ENCODE measurements at places on chromosomes 2 and 18.

DNA sequence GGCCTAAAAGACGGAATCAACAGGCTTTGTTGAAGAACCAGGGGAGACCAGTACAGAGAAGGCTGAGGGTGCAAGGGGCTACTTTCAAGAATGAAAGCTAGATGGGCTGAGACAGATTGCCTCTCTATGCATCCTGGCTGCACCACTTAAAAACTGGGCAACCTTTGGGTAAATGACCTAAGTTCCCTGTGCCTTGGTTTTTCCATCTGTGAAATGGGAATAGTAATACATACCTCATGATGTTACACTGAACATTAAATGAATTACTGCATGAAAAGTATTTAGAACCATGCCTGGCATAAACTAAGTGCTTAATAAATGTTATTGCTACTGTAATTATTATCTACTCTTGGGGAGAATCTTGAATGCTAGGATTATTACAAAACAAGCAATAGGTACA is 106.5 kb downstream of the PRKCE start:
- no peak for DNase-seq

- DNase-seq = no peak
Measured at GRCh38 chr2:45089554-45090261, 80.5 kb upstream of the SIX2 start.

DNA sequence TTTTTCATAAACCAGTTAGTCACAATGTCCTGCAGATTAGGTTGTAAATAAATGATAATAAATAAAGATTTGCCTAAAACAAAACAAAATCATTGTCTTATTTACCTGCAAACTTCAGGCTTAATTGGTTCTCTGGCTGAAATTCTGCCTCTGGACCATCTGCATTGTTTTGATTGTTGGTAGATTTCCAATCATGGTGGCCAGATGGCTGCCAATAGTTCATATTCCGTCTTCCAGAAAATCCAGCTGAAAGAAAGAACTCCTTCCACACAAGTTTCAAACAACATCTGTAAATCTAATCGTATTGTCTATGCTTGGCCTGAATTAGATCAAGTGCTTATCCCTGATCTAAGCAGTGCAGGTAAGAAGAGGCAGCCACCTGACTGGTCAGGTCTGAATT is 771.1 kb upstream of the ZEB2 start:
- DNase-seq = no peak

DNA sequence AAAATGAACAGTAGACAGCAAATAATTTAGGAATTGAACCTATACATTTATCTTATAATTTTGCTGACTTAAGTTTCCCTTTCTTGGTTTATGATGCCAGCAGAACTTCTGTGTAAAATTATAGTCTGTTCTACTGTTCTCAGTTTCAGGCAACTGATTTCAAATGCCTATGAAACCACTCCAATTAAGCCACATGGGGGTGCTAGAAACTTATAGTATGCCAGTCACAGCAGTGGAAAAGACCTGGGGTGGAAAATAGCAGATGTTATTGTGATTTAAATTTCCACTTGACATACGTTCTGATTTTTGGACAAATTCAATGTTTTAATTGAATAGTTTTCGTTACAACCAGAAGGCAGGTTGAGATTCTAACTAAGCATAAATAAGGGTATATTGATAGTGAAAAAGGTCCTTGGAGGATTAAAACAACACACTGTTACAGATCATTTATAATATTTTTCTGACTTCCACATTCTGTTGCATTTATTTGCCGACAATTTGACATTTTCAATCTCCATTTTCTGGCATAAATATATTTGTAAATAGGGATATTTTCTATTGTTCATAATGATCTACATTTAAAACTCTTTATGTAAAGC is 61.4 kb downstream of the CPS1 start:
- no peak for DNase-seq

DNA sequence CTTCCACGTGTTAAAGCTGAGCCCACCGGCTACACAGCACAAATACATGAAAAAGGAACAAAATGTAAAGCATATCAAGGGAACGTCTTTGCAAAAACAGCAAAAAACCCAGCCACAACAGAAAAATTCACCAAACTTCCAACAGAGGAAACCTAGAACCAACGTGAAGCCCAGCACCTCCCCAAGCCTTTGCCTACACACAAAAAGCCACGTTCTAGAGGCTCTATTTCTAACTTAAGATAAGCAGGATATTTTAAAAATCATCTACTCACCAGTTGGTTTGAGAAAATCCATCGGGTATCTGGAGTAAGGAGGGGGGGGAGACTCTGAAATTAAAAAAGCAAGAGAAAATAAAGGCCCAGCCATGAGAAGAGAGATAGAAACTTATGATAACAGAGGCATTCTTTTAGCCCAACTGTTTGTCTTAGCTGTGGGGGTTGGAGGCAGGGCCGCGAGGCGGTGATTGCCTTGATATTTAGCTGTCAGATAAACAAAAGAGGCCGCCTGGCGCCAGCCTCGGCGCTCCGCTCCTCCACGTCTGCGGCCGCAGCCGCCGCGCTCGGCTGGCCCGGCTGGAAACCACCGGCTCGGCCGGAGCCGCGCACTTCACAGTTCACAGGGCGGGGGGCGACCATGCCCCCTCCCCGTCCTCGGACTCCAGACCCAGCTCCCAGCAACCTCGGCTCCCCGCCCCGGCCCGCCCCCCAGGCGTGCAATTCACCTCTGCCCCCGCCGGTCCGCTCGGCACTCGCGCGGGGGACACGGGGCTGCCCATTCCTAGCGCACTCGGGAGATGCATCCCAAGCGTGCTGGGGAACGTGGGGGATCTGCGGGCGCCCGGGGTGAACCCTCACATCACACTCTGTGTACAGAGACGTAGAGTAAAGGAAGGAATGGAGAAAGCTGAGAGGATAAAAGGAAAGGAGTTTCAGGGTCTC is 2.4 kb downstream of the SMAD7 start:
- no peak for DNase-seq

GRCh38 chr2:177264209-177264692 is 276 bp downstream of the NFE2L2 start:
- DNase-seq = peak; percentile 15

DNA sequence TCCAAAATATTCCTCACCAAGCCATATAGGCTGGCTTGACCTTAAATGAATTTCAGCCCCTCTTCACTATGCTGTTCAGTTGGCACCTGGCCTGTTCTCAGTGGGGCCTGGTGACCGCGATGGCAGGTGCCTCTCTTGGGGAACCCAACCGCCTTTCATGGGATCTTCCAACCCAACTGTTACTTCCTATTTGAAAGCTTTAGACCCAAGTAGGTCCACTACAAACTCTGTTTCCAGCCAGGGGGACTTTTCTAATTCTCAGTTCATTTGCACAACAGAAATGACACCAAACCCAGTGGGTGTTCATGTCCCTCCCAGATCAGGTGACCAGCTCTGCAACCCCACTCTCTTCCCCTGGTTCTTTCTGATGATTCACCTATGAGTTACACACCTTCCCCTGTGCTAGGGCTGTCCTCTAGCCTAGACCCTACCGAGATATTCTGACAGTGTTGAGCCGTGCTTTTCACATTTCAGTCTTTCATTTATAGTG is 35.6 kb upstream of the NDUFV2 start:
- DNase-seq = no peak

- DNase-seq = no peak
Measured at GRCh38 chr2:223102040-223102400, 50.0 kb downstream of the KCNE4 start.

DNA sequence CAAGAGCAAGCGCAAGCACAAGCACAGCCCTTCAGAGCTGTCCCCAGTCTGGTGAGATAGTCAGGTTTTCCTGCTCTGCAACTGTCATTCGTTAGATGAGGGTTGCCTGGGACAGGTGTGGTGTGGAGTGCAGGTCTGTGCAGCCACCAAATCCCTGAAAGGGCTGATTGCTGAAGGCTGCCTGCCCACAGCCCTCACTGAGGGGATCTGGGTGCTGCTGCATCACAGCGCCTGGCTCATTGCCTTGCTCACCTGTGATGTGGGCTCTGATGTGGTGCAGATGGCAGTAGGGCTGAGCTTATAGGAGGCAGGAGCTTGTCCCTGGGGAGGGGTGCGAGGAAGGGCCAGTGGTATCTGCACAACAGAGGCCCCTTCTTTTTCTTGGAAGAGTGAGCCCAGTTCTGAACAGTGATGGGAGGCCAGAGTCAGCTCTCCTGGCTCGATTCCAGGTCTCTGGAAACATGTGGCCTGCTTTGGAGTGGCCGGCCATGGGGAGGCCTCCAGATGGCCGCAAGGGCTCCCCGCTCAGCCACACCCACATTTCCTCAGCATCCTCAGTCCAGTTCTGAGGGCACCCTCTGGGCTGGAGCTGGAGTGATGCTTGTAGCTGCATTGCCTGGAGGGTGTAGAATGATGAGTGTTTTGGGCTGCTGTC is 11.4 kb downstream of the UBE2F start:
- DNase-seq = no peak

GRCh38 chr2:141041281-141041680 is 1089.5 kb downstream of the LRP1B start:
- no peak for DNase-seq

DNA sequence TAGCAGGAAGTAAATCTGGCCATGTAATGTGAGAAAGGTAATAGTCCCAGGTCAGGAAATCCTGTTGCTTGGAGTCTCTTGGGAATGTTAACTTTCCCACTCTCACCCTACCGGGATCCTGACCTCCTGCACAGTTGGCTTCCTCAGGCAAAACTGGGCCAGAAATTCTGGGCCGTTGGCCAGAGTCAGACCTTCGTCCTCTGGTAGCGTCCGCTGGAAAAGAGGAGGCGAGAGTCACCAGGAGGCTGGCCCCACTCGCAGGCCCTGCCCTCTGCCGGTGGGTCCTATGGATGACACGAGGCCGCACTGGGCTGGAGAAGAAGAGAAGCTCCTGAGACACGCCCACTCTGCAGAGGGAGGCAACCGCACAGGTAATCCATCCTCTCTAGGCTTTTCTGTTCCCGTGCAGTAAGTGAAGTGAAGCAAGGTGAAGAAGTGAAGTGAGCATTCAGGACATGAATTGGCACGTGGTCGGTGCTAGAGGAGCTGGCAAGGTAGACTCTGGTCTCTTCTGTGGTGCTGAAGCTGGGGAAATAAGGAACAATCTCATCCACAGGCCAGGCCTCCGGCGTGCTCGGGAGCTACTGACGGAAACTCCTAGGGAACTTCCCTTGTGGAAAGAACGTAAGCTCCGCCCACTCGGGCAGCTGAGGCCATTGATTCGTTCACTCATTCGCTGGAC is 182.7 kb upstream of the GLI2 start:
- no peak for DNase-seq

DNA sequence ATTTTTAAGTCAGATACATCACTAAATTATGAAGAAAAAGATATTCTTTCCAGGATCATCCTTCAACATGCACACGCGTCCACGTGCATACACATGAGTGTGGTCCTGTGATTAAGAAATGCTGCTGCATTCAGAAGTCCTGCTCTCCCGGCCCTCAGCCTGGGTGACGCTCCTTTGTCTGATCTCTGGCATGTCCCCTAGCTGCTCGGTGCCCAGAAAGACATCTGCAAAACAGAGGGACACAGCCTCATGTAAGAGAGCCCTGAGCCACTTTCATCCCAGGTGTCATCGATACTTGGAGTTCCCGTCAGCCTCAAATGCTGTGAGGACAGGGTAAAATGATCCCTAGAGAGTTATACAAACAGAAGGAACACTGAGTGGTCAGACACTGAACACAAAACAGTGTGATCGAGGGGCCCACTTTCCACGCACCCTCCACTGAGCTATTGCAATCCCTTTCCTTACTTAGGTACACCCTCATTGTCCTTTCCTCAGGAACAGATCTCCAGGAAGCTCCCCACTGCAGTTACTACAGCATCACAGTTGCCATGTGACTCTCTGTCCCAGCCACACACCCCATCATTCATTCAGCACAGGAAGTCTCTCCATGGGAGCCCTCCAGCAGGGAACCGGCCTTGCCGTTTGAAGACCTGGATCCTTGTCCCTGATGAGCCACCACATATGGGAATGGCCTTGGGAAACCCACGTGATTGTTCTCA is 32.1 kb downstream of the CRACDL start:
- DNase-seq = no peak

GRCh38 chr2:43777306-43777926 is 3.6 kb downstream of the DYNC2LI1 start:
- DNase-seq = no peak

GRCh38 chr2:99084256-99084655 is 57.3 kb upstream of the C2orf15 start:
- DNase-seq = no peak

DNA sequence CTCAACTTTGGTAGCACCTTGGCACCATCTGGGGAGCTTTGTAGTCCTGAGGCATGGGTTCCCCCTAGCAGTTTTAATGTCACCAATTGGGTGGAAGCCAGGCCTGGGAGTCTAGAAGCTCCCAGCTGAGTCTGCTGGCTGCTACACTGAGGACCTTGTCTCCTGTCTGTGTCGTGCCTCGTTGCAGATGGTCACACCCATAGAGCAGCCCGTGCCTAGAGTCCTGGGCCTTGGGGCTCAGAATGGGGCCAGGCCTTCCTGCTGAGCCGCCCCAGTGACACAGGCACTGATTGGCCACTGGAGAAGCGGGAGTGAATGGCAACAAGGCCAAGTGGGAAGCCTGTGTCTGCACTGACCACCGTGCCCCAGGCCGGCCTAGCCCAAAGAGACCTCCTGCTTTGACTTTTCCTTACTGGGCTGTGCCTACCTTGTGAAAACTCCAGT is 113.2 kb downstream of the SH3RF3 start:
- DNase-seq = no peak

DNA sequence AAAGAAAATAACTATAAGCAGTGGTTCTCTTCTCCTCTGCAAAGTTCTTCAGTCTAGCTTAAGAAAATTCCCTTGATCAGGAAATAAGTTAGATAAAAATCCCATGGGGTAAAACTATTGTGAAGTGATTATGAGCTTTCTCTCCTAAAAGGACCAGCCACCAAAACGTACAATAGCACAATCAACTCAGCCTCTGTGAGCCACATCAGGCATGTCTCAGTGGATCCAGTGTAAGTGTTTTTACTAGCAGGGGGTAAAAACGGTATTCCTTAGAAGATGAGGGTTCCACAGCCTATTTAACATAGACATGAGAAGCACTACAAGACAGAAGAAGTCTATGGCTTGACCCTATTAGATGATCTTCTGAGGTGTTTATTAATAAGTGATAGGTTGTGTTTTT is 503.2 kb downstream of the PIK3C3 start:
- no peak for DNase-seq

DNA sequence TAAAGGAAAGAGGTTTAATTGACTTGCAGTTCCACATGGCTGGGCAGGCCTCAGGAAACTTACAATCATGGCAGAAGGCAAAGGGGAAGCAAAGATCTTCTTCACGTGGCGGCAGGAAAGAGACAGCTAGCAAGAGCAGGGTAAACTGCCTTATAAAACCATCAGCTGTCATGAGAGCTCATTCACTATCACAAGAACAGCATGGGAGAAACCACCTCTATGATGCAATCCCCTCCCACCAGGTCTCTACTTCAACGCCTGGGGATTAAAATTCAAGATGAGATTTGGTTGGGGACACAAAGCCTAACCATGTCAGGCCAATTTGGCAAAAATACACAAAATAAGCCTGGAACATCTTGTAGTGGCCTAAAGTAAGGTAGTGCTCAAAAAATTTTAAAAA is 152.6 kb downstream of the COL6A3 start:
- DNase-seq = no peak
